ENCODE measurements at places on chromosomes 12 and 14.

DNA sequence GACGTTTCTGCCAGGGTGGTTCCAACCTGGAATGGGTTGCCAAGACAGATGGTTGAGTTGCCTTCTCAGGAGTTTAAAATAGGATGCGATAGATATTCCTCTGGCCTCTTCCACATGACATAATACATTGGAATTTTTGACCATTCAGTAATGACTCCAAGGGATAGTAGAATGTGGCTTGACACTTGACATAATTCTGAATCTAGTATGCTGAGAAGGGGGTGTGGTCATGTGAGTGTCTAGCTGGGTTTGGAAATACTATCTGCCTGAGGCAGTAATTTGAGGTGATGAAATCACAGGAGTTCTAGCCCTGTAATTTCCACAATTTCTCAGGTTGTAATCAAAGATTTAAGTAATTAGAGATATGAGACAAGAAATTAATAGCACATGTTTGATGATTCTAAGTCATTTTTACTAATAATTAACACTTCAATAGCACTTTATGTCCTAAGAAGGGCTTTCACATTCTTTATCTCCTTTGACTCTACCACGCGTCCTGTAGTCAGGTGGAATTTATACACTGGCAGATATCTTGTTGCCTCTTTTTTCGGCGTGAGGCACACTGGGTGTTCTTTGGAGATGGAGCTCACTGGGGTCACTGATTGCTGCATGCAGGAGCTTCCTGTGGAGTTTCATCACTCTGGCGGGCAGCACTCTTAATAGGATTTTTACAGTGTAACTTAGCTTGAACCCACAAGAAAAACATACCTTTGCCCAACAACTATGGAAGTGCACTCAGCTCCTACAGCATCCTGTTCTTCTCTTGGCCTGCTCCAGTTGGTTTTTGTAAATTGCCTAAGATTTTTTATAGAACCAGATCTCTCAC lies 3.2 kb upstream of the AMIGO2 start:
- DNase-seq: no peak

DNA sequence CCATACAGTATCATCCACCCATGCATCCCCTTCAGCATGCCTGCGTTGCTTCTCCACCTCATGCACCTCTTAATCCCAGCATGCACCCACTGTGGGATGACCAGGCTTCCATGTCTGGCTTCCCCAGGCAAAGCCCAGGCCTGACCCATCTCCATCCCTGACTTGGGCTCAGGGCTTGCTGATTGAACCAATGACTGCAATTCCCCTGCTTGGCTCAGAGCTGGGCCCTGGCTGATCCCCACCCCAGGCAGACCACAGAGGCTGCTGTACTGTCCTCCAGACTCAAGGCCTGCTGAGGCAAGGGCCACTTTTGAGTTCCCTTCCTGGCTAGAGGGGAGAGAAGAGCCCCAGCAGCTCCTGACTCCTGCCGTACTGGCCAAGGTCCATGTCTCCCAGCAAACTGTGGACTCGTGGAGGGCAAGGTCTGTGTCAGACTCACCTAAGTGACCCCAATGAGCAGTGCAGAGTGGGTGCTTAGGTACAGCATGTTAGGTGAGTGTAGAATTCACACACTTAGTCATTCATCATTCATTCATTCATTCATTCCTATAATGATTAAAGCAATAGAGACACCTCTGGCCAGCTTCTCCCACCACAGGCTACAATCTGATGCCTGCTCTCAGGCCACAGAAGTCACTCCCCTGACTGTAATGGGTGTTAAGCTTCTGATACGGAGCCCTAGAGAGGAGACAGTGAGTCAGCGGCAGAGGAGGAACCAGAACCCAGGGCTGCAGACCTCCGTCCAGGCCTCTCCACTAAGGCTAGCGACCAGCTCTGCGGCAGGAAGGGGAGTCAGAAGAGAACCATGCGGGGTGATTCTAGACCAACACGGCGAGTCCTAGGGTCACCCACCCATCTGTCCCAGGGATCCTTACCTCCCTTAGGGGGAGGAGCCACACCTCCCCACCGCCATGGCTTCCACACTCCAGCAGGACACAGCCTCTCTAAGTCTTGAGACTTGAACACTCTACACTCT lies 2.9 kb downstream of the BEGAIN start:
- peak; percentile 55 for DNase-seq

DNA sequence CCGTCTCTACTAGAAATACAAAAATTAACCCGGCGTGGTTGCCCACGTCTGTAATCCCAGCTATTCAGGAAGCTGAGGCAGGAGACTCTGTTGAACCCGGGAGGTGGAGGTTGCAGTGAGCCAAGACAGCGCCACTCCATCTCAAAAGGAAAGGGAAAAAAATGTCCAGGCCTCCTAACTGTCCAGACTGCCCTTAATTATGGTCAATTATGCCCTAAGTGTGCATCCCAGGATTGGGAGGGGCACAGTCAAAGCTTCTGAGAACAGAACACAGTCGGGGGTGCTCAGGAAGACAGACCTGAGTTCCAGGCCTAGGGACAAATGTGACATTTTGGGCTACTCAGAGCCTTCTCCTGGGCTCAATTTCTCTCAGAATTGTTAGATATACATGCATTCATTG lies 31.8 kb upstream of the SMUG1 start:
- DNase-seq: no peak

DNA sequence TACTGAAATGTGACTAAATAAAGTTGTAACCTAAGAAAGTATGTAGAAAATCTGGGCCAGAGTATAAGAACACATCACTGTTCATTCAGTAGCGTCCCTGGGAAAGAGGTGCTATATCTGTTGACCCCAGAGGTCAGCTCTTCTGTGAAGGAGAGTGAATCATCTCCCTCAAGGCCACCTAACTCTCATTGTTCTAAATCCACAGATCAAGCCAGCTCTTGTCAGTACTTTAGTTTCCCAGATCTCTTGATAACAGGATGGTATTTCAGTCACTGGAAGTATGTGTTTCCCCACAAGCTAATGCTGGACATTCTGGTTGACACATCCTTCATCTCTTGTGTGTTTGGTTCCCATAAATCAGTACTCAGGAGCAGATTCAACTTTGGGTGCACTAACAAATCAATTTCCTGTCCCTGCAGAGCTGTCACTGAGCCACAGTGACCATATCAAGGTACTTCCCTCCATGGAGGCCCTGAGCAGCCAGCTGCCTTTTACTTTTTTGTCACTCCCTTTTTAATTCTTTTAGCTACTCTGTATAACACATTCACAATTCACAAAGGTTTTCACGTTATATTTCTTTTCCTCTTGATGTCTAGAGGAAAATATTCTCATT lies 7.8 kb downstream of the KRT1 start:
- no peak for DNase-seq

DNA sequence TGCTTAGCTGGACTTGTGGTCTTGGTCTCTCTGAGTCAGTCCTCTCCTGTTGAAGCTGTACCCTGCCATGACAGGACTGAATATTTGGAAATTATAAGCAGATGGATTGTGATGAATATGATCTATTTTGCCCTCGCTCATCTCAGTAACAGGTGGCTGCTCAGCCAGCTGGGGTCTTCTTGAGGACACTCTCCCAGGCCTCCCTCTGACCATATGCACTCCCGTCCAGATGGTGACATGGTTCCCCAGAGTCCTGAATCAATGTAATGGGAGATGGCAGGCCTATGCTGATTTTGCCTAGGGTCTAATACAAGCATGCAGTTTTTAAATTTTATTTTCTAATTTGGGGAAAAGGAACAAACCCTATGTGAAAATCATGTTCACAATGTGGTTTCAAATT lies 63.1 kb upstream of the TRHDE start:
- no peak for DNase-seq

- DNase-seq: no peak
Measured at GRCh38 chr12:5307065-5307464, 124.8 kb upstream of the NTF3 start.

DNA sequence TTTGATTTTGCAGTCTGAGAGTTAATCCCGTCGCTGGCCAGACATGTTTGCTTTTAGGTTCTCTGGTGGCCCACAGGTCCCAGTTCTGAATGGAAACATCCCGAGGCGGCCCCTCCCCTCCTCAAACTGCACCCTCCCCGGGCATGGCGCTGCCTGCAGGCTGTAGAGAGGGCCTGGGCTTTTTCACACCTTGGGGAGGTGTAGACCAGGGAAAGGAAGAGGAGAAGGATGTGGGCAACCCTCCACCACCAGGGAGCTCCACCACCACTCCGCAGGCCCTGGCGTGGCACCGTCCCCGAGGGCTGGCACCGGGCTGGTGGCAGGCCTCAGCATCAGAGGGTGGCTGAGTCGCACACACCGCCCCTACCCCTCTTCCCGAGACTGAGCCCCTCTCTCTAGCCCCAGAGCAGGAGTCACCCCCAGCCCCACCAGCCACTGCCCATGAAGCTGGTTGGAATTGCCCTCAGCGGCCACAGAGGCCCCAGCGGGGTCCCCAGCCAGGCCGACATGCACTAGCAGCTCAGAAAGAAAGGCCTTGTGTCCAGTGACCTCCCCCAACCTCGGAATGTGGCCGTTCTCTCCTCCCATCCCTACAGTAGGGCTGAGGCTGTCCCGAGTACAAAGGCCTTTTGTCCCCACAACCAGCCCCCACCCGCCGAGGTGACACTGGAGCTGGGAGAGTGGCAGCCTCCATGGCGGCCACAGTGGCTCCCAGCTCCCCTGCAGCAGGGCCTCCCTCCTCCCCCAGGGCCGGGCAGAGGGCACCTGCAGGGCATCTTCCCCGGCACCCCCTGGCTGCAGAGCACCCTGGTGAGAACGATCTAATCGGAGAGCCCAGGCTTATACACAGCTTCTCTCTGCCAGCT lies 23.5 kb upstream of the INF2 start:
- DNase-seq: peak; percentile 78

- DNase-seq: peak; percentile 68
Measured at GRCh38 chr14:68506645-68507419, 286.0 kb downstream of the ZFP36L1 start.

DNA sequence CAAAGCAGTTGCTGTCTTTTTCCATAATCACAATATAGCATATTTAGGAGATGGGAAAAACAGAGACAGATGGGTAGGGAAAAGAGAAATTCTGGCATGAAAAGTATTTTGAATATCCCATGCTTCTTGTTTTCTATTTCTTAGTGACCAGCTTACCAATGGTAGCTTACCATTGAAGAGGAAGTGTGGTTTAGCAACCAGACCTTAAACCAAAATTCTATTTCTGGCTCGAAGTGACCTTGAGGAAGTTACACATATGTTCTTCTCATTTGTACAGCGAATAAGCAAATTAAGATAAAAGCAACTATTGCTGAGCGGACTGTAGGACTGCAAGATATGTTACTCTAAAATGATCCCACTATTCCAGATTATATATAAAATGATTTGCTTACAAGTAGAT lies 82.9 kb downstream of the FGD4 start:
- DNase-seq: no peak

DNA sequence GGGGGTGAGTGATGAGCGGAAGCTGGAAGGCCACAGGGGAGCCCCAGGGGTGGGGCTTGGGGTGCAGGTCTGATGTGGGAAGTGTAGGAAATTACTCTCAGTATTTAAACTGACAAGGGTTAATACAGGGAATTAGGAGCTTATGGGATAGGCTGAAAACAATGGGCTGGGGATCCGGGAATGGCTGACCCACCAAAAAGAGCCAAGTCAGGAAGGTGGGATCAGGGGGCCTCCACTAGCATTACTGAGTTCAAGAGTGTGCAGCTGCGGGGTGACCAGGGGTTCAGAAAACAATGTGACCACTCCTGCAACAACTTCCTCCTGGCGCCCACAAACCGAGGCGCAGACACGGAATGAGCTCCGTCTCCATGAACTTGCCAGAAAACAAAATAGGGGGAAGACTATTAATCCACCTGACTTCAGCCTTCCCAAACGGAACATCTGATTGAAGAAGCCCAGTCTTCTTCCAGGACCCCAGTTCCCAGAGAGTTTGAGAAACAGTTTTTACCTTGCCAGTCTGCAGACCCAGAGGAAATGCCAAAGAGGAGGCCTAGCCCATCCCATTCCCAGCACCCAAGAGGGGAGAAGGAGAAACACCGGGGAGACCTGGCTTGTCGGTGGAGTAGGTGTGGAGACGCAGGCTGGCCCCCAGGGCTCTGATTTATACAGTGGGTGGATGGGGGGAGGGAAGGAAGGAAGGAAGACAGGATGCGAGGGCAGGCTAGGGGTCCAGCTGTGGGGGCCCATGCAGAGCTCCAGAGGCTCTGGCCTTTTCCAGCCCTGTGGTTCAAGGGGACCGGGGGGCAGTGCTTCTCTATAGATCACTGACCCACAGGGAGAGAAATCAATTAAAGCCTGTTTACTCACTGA lies 16.5 kb upstream of the YY1 start:
- DNase-seq: no peak

GRCh38 chr14:81384900-81385299 lies 15.2 kb downstream of the STON2 start:
- no peak for DNase-seq

DNA sequence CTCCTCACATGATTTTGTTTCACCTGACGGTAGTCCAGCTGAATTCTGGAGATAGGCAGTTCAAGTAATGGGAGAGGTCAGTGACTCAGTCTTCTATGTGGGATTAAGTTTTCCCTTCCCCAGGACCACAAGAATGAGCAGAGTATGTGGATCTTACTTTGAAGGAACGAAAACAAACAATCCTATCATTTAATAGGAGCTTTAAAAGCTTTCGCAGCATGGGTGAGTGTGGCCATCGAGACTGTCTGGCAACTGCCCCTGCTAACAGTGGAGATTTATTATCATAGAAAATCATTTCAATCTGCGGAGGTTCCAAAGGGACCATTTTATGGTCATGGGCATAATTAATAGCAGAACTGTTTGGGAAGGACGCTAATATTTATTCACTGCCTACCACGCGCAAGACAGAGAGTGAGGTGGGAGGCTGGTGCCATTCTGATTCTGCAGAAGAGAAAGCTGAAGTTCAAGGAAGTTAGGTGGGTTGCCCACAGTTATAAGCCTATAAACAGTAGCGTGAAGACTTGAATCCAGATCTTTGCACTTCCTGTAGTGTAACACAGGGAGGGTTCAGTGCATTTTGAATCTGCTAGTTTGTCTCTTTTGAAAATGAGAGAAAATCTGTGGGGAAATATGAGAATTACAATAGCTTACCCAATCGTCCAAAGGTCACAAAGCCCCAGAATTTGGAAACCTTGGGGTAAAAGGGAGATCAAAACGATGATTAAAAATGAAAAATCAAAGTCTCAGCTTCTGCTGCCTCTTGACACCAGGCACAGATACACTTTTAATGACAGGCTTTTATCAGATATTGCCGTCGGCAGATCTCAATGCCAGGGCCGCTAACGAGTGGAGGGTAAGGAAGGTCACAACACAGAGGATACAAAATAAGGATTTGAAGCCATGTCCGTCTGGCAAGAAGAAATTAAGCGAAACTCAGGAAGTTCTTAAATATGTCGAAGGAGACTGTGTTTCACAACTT lies 209.6 kb downstream of the CRADD start:
- DNase-seq: no peak

- no peak for DNase-seq
Measured at GRCh38 chr14:55665067-55665675, 85.2 kb downstream of the KTN1 start.

- DNase-seq: no peak
Measured at GRCh38 chr12:111249018-111249370, 119.9 kb downstream of the PHETA1 start.

- DNase-seq: no peak
Measured at GRCh38 chr12:118741194-118741593, 240.1 kb upstream of the SRRM4 start.

GRCh38 chr12:101951002-101951670 lies 73.8 kb downstream of the DRAM1 start:
- no peak for DNase-seq

GRCh38 chr14:100289916-100290606 lies 16.2 kb downstream of the SLC25A29 start:
- peak; percentile 55 for DNase-seq

- DNase-seq: no peak
Measured at GRCh38 chr14:90248594-90248993, 7.8 kb upstream of the PSMC1 start.

All from activated effector memory CD4-positive, alpha-beta T cell treated with anti-CD3 and anti-CD28 coated beads, Interleukin-2, amount 50 U/mL, for 16 hours (primary cell).